ENCODE measurements at places on chromosomes 7 and 10.
A peak's percentile ranks its signal among the peaks of the same experiment; 100 is the strongest.

GRCh38 chr10:121774813-121775212, 153.0 kb downstream of the ATE1 start:
- no peak for DNase-seq

- DNase-seq: no peak
Observed at GRCh38 chr10:80598084-80598798, 60.5 kb downstream of the SH2D4B start.

GRCh38 chr7:30556840-30557239, 37.8 kb upstream of the GARS1 start:
- no peak for DNase-seq

DNA sequence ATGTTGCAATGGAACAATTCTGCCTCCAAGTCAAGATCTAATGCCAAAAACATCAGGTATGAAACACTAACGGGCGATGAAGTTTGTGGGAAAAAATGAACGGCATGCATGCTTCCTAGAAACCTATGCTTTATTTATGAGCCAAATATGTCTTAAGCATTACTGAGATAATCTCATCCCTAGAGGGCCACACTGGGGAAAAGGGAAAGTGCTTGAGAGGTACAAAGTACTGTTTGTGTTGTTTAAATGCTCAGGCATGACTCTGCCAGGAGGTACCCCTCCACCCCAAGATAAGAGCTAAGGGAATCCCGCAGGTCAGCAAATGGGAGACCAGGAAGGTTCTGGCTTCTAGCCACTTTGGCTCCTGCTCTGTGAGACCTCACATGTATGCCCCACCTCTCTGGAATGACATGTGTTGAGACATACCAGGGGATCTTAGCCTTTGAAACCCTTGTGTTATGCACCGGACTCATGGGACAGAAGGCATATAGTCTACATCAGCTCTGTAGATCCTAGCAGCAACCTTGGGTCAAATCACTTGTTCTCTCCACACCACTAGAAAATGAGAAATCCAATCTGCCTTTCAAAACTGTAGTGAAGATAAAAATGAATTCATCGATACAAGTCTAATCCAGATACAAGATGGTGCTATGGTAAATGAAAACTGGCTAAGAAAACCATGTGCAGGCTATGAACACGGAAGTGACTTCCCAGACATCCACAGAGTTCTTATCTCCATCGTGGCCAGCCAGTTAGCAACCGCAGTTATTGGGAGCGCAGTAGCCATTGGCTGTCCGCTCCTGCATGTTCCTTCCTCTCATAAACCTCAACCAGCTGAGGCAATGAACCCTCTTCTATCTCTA, 61.0 kb downstream of the CREB3L2 start:
- no peak for DNase-seq

DNA sequence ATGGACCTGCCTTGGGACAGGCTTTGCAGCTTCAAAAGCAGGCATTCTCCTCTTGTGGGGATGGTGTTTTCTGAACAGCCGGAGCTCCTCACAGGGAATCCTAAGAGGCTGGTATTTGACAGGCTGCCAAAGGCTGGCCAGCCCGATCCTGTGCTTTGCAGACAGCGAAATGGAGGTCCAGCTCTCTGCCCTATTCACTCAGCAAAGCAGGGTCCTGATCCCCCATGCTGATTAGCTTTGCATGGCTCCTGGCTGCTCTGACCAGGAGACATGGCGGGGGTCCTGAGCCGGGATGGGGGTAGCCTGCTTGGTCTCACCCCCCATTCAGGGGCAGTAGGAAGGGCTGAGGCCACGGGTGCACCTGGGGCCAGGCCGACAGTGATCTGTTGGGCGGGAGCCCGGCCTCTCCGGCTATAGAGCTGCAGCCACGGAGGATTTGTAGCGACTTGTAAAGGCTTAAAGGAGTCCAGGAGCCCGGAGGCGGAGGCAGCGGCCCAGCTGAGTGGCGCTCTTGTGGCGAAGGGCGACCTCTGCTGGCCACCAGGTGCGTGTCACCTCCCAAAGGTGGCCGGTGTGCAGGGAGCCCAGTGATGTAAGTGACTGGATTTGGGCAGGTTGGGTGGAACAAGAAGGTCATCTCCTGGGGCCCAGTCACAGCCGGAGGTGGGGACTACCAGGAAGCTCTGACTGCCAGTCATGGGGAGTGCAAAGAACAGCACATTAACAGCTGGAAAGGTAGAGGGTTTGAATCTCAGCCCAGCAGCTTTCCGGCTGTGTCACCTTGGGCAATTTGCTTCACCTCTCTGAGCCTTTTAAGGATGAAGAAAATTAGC, 126.5 kb downstream of the ZMIZ1 start:
- DNase-seq: peak; percentile 67

DNA sequence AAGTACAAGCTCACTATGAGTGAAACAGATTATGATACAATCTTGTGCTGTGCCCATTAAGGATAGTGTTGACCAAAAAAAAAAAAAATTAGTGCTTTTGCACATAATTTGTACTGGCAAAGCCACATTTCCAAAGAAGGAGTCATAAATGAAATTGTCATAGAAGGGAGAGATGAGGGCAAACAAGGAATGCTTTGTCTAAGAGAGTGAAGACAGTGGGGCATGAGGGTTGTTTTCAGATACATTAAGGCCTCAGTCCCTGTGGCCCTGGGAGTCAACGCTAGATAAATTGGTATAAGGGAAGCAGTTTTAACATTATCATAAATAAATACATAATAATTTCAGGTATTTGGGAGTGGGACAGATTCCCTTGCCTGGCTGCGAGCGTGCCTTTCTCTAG, 267.5 kb upstream of the PRKCQ start:
- DNase-seq: no peak

- no peak for DNase-seq
Observed at GRCh38 chr7:35988818-35989217, 164.2 kb upstream of the EEPD1 start.

GRCh38 chr7:44980393-44981034, 1.7 kb upstream of the MYO1G start:
- DNase-seq: peak; percentile 54

GRCh38 chr7:89072081-89072480, 276.5 kb upstream of the TEX47 start:
- DNase-seq: no peak

DNA sequence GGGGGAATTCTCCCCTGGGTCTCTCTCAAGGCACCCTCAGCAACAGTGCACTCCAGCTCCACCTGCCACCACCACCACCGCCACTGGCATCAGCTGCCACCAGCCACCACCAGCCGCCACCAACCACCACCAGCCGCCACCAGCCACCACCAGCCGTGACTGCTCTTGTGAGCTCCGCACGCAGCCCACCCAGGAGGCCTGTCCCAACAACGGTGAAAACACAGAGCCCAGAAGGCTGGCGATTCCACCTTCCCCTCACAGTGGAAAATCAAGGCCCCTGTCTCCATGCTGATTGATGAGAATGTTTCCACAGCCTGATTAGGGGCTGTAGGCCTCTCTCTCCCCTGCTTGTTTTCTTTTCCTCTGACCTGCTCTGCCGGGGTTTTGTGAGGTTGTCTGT, 41.1 kb downstream of the COBL start:
- no peak for DNase-seq
